ENCODE measurements at places on chromosomes 1 and 21.

- DNase-seq, result no peak
Measured at GRCh38 chr1:84168783-84169182, 24.7 kb downstream of the PRKACB start.

DNA sequence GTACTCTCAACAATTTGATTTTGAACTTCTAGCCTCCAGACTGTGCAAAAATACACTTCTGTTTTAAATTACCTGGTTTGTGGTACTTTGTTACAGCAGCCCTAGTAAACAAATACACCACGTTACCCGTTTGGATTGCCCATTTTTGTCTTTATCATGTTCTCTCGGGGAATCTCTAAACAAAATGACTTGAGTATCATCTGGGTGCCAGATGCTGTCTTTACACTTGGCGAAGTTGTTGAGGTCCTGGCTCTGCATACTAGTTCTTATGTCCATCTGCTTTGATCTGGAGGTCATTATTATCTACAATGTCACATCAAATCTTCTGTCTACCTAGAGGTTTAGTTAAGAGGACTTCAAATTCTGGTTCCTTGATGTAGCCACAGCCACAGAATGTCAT is 142.4 kb upstream of the NRIP1 start:
- DNase-seq, result no peak

- DNase-seq, result no peak
Measured at GRCh38 chr1:156922986-156923669, 2.7 kb downstream of the LRRC71 start.

GRCh38 chr1:209755926-209756614 is at the start of gene TRAF3IP3:
Gene TRAF3IP3 (plus strand): TSS chr1:209756053. CDS start chr1:209760040, 3,987 bp downstream.
- DNase-seq, result no peak

GRCh38 chr1:10980841-10981727 is 31.4 kb upstream of the TARDBP start:
- DNase-seq, result no peak
